CD4-positive, CD25-positive, alpha-beta regulatory T cell (primary cell): ENCODE measurements at places on chromosomes 7 and 10. TPM values are rescaled to one million over a fixed set of nuclear protein-coding genes. Genes with fewer than 3 reads are reported as not detected.

GRCh38 chr7:45073786-45074527 lies 14.8 kb downstream of the NACAD start:
- DNase-seq: no peak

GRCh38 chr7:46385662-46386309 lies 464.7 kb upstream of the IGFBP3 start:
- no peak for DNase-seq

DNA sequence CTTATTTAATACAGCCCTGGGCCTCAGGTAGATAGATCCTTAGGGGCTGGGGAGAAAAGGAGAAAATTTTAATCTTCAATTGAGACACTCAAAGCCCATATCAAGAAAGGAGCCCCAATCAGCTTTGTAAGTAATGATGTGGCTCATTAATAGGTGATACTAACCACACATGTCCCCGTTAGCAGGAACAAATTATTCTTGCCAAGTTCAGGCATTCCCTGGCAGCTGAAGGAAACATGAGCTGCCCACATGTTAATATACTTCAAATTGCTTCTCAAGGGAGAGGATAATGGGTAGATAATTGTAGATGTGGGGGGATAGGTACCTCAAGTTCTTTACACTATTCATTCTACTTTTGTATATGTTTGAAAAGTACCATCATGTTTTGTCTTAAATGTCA lies 14.5 kb downstream of the IFIT5 start:
- no peak for DNase-seq

GRCh38 chr7:94374231-94374630 lies 20.5 kb upstream of the COL1A2 start:
- DNase-seq: no peak

DNA sequence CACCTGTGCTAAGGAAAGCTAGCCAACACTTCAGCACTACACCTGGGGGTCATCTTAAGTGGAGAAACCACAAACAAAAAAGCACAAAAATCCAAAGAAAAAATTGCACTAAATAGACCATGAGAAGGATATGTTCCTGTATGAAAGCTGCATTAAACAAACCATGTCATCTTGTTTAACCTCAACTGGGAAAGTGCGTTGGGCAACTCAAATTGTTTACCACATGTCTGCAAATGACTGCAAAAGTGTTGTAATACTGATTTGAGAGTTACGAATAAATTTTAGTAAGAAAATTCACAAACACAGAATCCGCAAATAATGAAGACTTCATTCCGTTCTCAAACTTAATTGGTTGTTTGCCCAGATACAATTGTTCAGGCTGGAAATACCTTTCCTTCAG lies 111.9 kb upstream of the EGFR start:
- DNase-seq: no peak

- no peak for DNase-seq
Observed at GRCh38 chr10:87818505-87819288, 671 bp upstream of the ATAD1 start.

GRCh38 chr7:73738220-73738611 lies 386 bp downstream of the ABHD11 start:
- DNase-seq: peak; percentile 44

GRCh38 chr7:2928613-2929311 lies 84.7 kb upstream of the GNA12 start:
- DNase-seq: no peak

- no peak for DNase-seq
Observed at GRCh38 chr10:76086761-76087639, 655.6 kb downstream of the LRMDA start.

DNA sequence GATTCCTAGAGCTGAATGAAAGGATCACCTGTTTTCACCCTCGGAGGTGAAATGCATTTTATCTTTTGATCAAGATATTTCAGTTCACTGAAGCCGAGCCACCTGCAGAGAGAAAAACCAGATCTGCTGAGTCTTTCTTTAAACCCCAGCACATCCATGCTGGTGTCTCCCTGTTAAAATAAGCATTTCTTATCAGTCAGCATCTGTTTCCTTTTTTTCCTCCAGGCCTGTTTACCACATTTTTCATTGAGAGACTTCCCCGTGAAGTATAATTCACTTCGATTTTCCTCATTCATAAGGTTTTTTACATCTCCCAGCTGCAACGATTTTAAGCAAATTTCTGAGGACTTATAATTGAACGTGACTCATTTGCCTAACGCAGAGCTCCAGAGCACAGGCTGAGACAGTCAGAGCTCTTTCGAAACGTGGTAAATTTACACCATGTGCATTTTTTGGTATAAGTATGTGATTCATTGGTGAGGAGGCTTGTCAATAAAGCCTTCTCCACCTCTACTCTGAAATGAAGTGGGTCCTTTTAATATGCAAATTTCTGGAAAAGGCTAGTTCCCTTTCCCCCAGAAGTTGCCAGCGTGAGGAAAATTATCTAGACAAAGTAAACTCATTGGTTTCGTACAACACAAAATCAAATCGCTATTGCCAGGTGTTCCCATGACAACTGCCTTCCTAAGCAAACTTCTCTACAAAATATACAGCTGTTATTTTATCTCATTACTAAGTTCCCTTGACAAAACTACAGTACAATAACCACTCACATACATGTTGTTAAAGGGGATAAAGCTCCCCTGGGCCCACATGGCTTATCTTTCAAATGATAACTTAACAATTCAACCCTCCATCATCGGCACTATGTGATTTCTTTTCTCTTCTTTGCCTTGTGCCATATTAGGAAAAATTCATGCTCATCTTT lies 374.8 kb upstream of the AKR1E2 start:
- no peak for DNase-seq

DNA sequence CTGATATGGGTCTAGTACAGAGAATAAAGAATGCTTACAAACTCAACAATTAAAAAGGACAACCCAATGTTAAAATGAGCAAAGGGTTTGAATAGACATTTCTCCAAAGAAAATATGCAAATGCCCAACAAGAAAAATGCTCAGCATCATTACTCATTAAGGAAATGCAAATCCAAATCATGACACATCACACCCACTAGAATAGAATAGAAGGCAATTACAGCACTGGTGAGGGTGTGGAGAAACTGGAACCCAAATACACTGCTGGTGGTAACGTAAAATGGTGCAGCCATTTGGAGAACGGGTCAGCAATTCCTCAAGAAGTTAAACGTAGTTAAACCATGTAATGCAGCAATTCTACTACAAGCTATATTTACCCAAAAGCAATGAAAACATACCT lies 53.8 kb downstream of the KDM7A start:
- DNase-seq: no peak

DNA sequence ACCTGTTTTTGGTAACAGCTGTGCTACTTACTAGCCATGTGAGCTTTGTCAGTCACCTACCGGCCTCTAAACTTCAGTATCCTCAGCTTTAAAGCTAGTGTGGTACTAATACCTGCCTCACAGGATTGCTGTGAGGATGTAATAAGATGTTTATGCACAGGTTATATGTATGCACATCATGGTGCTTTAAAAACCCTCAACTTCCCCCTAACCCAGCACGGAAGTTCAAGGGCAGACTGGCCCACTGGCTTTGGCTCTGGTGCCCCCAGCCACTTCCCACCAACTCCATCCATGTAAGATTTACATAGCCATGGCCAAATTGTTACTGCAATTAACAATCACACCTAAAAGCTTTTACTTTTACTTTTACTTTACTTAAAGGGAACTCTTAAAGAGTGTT lies 676.0 kb upstream of the GALNT17 start:
- no peak for DNase-seq

GRCh38 chr10:133069033-133069525 lies 18.6 kb upstream of the ADGRA1 start:
- no peak for DNase-seq

- no peak for DNase-seq
Observed at GRCh38 chr10:57964351-57964750, 303.3 kb downstream of the IPMK start.

DNA sequence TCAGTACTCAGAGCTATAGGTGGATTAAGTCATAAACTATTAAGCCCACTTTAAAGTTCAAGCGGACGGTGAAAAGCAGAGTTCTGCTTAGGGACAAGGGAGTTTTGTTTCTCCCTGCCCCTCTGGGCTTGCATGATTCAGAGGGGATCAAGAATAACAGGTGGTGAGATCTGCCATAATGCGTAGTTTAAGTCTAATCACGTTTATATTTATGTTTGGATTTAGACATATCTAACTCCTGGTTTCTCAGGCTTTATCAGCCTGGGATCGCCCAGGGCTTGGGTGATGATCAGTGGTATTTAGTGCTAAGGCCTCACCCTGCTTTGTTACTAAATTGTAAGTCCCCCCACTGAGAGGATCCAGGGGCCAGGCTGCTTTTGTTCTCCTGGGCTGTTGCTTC lies 335.4 kb upstream of the NRP1 start:
- no peak for DNase-seq

GRCh38 chr10:45227042-45227441 lies 88.4 kb downstream of the OR13A1 start:
- DNase-seq: no peak

- peak; percentile 69 for DNase-seq
Observed at GRCh38 chr7:131109759-131110296, 217.8 kb upstream of the MKLN1 start.

DNA sequence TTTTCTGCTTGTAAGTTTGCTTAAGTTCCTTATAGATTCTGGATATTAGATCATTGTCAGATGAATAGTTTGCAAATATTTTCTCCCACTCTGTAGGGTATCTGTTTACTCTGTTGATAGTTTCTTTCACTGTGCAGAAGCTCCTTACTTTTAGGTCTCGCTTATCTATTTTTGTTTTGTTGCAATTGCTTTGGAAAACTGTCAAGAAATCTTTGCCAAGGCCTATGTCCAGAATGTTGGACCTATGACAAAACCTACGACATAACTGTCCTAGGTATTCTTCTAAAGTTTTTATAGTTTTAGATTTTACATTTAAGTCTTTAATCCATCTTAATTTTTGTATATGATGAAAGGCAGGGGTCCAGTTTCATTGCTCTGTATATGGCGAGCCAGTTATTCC lies 27.4 kb downstream of the COA1 start:
- no peak for DNase-seq

GRCh38 chr10:113993489-113993991 lies 50.1 kb upstream of the ADRB1 start:
- DNase-seq: no peak

GRCh38 chr7:80940539-80941207 lies 21.8 kb upstream of the SEMA3C start:
- no peak for DNase-seq

The NPFFR1 gene
- not detected for polyA plus RNA-seq

The WAPL gene
- polyA plus RNA-seq: 35.8 TPM

The MAGI2 gene
- not detected for polyA plus RNA-seq

The C10orf88 gene
- polyA plus RNA-seq: 7.7 TPM

The NRG3 gene
- not detected for polyA plus RNA-seq

The SLC18A3 gene
- polyA plus RNA-seq: not detected

The ENKUR gene
- not detected for polyA plus RNA-seq

The MMP21 gene
- polyA plus RNA-seq: 0.14 TPM

The NUDT13 gene
- 0.69 TPM for polyA plus RNA-seq

The GIMAP4 gene
- 402 TPM for polyA plus RNA-seq

The CNTNAP2 gene
- not detected for polyA plus RNA-seq

The ADARB2 gene
- polyA plus RNA-seq: 0.86 TPM

The LEP gene
- not detected for polyA plus RNA-seq

The ADAMTS14 gene
- polyA plus RNA-seq: not detected

The FFAR4 gene
- not detected for polyA plus RNA-seq

The HOXA4 gene
- polyA plus RNA-seq: not detected
